NCI-H2171 treated with DMSO at 0.1 percent for 48 hours (cell line): ENCODE measurements at places on chromosomes 7 and 10.

GRCh38 chr7:151648429-151648828, 128.7 kb upstream of the RHEB start:
- DNase-seq: no peak

GRCh38 chr10:101006593-101007098, 7.0 kb downstream of the LZTS2 start:
- no peak for DNase-seq

GRCh38 chr7:47536661-47537611, 45.0 kb downstream of the TNS3 start:
- DNase-seq: no peak

- no peak for DNase-seq
Observed at GRCh38 chr10:71429304-71429703, 32.6 kb downstream of the CDH23 start.

DNA sequence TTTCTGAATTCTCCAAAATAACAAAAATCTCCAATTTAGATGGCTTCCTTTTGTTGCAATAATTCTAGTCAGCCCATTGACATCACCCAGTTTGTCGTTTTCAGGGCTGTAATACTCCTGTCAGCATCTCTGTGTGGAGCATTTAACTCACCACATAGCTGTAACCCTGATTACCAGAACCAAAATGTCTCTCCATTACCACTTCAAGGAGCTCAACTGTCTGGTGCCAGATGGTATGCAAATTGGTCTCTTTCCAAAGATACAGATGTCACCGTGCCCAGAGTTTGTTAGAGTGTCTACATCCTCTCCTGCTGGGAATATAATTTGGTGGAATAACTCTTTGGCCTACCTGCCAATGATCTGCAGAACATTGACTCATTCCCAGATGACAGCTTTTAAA, 350.3 kb upstream of the POT1 start:
- peak; percentile 99 for DNase-seq

GRCh38 chr7:143512488-143513340, 35.0 kb downstream of the TAS2R41 start:
- DNase-seq: no peak

GRCh38 chr7:50679218-50680007, 103.3 kb downstream of the GRB10 start:
- peak; percentile 57 for DNase-seq

- no peak for DNase-seq
Observed at GRCh38 chr7:6718124-6718523, 11.4 kb upstream of the ZNF12 start.

- DNase-seq: no peak
Observed at GRCh38 chr10:74787457-74787856, 38.9 kb upstream of the KAT6B start.

DNA sequence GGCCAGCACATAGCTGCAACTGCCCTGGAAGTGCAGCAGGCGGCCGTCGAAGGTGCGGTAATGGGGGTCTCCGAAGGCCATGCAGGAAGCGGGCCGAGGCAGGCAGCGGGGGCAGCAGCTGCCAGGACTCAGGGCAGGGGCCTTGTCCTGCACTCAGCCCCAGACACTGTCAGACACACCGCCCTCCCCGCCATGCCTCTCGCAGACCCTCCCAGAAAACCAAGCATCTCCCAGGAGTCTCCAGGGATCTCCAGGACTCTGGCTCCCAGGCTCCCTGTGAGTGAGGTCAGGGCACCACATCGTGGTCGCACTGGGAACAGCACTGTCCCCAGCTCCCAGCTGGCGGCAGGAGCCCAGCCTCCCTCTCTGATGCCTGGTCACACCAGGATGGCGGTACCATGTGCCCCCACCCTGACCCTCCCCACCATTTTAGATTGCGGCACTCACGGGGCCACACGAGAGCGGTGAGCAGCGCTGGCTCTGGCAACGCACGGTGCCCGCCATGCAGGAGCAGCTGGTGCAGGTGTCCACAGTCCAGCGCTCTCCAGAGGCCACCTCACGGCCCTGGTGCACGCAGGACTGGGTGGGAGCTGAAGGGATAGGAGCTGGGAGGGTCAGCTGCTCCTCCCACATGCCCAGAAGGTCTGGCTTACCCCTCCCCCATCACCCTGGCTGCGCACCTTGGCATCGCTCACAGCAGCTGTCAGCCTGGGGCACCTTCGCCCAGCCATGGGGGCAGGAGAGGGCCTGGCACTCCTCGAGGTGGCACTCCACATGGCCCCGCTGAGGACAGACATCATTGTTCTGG, 17.5 kb downstream of the ATP6V1F start:
- peak; percentile 64 for DNase-seq

DNA sequence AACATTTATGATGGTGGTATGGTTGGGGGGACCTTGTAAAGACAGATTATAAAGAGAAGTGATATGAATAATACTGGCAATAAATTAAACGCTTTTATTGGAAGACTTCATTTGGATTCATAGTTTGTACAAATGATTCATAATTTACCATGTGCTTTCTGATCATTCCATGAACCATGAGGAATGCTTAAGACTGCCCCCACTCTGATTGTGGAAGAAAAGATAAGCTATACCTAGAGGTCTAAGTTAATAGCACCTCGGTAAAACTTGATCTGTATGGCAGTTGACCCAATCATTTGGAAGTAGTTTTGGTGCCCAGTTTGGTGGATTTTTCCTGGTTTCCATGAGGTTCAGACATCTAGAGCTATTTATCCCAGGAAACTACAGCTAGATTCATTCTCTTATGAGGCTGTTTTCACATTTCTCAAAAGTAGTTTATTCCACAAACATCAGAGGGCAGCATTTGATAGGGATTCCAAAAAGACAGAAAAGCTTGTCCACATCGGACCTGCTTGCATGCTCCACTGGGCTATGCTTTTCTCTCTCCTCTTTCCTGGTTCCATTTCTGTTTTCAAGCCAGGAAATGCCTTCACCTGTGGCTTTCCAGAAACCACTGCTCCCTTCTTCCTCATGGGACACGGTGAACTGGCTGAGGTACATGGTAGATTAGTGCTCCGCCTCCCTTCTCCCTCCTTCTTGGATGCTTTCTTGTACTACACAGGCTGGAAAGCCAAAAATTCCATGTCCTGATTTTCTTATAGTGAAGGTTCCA, 29.2 kb downstream of the TFAM start:
- DNase-seq: no peak

DNA sequence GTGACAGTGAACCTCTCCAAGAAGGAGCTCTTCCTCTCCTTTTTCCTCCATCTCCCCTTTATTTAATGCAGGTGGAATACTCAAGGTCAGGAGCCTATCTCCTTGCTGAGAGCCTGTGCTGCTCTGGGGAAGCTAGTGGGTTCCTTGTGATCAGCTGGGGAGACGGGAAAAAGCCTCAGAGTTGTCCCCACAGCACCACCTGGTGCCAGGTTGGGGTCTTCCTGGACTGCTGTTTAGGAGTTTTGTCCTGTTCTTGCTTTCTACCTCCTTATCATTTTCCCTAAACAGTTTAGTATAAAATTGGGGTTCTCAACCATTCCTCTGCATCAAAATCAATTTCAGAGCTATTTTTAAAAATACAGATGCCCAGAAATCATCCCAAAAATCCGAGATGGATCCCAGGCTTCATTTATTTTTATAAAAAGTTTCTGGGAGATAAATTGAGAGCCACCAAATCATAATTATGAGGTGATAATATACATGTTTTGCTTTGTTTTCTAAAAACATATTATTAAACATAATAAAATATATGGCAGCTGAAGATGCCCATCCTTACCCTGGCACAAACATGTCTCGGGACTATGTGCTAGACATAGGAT, 44.3 kb downstream of the MACC1 start:
- peak; percentile 38 for DNase-seq

GRCh38 chr10:6382081-6382480, 179.3 kb downstream of the PFKFB3 start:
- DNase-seq: no peak

DNA sequence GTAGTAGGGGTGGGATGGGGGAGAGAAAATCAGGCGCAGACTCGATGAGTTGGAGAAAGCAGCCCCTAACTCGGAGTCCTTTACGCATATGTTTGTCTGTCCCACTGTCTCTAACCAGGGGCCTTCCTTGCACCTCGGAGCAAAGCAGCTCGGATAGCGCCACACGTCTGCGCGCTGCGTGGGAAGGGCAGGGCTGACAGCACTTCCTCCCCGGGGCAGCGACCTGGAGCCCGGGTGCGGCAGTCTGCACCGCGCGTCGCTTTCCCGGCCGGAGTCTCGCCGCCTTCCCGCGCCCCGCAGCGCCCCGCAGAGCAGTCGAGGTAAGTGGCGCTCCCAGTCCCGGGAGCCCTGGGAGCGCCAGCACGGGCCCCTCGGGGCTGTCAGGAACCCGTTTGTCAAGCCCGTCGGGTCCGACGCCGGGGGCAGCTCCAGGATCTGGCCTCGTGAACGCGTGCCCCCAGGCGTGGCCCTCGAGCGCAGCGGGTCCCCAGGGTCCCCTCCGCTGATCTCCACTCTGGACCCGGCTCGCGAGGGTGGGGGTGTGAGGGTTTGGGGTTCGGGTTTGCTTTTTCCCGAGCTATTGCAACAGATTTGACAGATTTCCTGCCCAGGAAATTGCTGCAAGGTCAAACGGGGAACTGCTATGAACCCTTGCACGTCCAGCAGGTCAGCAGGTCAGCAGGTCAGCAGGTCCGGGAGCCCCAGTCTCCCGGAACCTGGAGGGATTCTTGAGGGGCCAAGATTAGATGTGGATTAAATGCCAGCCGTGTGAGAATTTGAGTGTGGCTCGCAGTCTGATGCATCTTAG, 597 bp downstream of the APBB1IP start:
- DNase-seq: no peak

DNA sequence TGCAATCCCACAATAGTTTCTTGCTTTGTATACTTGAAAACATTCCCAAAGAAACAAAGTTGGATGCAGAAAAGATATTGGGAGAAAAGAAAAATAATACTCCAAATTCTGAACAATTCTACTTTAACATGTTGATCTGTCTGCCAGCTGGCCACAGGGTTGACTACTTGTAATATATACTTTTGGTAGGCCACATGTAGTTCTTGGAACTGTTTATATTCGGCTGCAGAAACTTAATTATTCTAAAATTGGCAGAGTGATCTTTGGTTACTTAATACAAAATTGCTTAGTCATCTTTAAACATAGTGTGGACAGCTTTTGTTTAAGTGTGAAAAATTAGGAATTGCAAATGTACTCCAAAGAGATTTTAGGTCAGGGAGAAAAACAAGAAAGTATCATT, 76.0 kb downstream of the CALD1 start:
- DNase-seq: no peak

DNA sequence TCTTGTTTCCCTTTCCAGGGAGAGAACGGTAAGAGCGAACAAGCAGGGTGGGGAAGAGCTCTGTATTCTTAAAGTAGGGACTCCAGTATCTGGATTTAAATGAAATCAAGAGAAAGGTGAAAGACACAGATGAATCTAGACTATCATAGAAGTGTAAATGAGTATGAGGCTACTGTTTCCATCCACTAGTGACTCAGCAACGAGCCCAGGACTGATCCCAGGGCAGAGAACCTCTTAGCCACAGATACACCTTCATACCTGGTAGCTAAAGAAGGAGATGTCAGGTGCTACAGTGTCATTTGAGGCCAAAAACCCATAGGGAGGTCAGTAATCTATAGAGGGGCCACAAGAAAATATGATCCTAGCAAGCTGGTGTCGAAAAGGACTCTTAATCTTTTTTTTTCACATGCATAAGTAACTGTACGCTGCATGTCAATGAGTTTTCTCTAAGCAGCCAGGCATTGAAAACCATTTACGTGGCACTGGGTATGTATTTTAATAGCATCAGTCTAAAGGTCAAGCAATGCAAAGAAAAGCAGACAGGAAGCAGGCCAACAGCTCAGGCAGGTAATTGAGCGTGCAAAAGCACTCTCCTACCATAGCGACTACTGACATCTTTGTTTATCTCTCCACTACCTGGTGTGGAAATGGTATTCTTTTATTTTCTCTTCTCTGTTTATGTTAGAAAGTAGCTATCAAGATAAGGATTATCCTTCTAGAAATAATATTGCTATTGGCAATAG, 91.5 kb upstream of the EGR2 start:
- DNase-seq: no peak

GRCh38 chr10:103501186-103501585, 7.7 kb downstream of the NEURL1 start:
- DNase-seq: no peak

GRCh38 chr10:122197611-122198222, 73.4 kb upstream of the BTBD16 start:
- no peak for DNase-seq

- peak; percentile 45 for DNase-seq
Observed at GRCh38 chr7:100799037-100799896, 28.1 kb downstream of the EPHB4 start.

- DNase-seq: no peak
Observed at GRCh38 chr10:67603086-67603485, 92.9 kb downstream of the CTNNA3 start.

- no peak for DNase-seq
Observed at GRCh38 chr10:29524294-29524693, 110.5 kb downstream of the SVIL start.

GRCh38 chr7:101175664-101176063, 4.4 kb downstream of the NAT16 start:
- DNase-seq: no peak

DNA sequence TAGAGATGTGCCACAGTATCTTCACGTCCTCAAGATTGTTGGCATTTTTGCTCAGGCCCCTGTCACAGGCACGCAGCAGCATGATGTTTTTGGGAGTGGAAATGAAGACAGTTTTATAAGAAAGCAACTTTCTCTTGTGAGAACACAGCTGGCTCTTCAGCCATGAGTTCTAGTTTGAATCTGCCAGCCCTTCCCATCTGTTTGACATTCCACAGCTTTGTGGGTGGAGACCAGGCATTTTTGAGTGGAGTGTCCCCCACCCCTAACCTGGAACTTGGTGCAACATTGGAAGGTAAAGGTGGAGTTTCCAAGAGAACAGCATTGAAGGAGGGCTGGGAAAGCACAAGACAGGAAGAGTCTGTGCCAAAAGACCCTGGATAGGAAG, 253.1 kb upstream of the IGFBP3 start:
- no peak for DNase-seq

GRCh38 chr10:70297224-70297623, 13.4 kb upstream of the NPFFR1 start:
- DNase-seq: no peak

GRCh38 chr7:106927536-106927935, 62.5 kb downstream of the PIK3CG start:
- DNase-seq: no peak

DNA sequence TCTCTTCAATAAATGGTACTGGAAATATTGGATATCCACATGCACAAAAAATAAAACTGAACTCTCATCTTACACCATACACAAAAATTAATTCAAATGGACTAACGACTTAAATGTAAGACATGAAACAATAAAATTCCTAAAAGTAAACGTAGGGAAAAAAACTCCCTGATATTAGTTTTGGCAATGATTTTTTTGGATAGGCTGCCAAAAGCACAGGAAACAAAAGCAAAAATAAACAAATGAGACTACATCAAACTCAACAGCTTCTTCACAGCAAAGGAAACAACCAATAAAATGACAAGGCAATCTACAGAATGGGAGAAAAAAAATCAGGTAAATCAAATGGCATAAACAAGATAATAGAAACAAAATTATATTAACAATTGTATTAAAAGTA, 65.7 kb downstream of the ORC5 start:
- no peak for DNase-seq

DNA sequence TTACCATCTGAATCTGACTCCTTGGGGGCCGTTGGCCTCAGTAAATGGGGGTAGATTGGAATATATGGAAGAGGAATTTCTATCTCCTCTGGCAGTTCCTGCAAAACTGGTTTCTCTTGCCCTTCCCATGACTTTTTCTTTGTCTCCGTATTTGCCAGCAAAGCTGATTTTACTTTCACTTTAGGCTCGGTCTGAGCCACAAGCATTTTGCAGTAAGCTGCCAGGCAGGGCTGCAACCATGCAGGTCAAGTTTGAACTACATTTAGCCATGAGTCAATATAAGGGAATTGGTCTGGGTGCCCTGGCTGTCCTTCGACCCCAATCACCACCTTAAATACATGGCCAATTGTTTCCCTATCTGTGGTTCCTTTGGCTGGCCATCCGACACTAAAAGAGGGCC, 104.3 kb downstream of the TRIM24 start:
- DNase-seq: no peak
